ENCODE measurements at places on chromosomes 6 and 20. TPM values are rescaled to one million over a fixed set of nuclear protein-coding genes. Genes with fewer than 3 reads are reported as not detected.

- DNase-seq, result no peak
Observed at GRCh38 chr6:149965194-149966020, 1.7 kb downstream of the ULBP1 start.

DNA sequence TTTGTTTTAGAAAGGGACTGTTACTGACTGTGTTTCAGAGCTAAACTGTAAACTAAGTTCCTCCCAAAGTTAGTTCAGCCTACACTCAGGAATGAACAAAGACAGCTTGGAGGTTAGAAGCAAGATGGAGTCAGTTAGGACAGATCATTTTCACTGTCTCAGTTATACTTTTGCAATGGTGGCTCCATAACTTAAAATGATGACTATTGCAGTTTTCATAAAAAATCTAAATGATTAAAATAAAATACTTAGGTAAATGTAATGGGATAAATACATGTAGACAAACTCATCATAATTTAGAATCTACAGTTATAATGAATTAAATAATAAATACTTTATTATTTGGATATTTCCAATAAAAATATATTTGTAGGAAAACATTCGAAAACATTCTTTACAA, 590.6 kb downstream of the EPHA7 start:
- no peak for DNase-seq

OXT gene
- total RNA-seq, result not detected

GRCh38 chr6:147787417-147787816, 278.9 kb downstream of the SAMD5 start:
- no peak for DNase-seq

GRCh38 chr20:15364781-15365180, 1027.4 kb upstream of the FLRT3 start:
- DNase-seq, result no peak

Measured in Right ventricle myocardium superior (tissue), 1 donor.